ENCODE measurements at places on chromosomes 6 and 20.

DNA sequence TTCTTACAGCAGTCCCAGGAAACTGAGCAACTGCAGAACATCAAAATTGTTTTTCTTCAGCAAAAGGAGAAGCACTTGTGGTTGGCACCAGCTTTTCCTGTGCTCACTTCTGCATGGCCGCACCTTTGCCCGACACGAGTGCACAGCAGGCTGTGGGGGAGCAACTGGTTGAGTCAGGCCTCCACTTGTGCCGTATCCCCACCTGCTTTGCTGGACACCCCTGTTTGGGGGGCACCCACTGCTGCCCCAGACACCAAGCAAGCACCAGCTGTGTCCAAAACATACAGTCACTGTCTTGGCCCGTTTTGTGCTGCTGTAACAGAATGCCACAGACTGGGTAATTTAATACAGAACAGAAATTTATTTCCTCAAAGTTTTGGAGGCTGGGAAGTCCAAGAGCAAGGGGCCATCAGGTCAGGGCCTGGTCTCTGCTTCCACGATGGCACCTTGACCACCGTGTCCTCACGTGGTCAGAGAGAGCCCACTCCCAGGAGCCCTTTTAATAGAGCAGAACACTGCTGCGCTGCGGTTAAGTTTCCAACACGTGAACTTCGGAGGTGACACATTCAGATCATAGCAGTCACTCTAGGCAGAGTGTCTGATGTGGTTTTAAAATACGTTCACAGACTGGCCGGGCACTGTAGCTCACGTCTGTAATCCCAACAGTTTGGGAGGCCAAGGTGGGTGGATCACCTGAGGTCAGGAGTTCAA, 8.7 kb upstream of the GMEB2 start:
- DNase-seq, result peak; percentile 54

GRCh38 chr6:170279977-170280688, 10.7 kb downstream of the DLL1 start:
- no peak for DNase-seq

GRCh38 chr20:50554694-50555579, 44.8 kb downstream of the PTPN1 start:
- no peak for DNase-seq

GRCh38 chr6:150413781-150414281, 45.0 kb downstream of the IYD start:
- DNase-seq, result no peak

DNA sequence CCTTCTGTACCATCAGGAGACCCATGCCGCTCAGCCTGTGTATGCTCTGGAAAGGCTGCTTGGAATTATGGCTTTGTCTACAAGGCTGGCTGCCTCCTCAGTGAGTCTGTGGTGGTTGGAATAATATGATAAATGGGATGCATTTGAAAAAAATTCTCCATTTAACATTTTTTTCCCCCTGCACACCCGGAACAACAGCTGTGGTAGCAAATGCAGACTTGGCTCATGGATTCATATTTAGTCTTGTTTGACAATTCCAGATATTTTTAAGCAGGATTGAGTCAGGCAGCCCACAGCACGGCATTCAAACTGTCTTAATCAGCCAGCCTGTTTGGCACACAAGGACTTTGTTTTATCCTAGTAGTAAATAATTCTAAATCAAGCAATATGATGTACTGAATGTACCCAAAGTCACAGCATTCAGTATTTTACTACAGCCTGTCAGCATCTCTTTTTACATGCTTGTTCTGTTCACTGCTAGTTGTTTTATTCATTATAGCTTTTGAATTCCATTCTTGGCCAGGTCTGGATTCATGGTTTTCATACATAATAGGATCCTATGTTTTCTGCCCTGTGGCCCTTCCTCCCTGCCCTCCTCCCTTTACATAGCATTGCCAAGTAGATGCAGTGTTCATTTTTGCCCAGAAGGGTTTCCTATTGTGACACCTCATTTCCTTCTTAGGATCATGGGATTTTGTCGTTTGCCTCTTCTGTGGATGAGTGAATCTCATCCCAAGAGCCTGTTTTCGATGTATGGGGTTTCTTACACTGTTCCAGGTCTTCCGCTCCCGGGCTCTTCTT, 68.1 kb downstream of the LRRC1 start:
- DNase-seq, result no peak

GRCh38 chr6:45756606-45757005, 259.1 kb downstream of the CLIC5 start:
- no peak for DNase-seq

DNA sequence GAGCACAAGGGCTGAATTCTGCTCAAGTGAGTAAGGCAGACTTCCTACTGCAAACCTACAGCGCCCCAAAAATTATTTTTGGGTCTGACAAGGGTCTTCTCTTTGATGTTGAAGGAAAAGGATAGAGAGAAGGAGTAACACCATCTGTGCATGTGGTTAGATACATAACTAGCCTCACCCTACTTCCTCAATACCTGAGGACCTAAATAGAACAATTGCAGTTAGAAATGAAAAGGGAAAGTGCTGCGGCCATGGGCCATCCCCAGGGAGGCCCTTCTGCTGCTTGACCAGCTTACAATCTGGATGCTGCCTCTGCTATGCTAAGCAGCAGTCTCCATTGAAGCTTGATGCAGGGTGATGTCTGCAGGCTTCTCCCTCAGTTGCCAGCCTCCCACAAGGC, 63.2 kb upstream of the ARMH2 start:
- no peak for DNase-seq

GRCh38 chr6:170203212-170203611, 87.7 kb downstream of the DLL1 start:
- DNase-seq, result no peak

DNA sequence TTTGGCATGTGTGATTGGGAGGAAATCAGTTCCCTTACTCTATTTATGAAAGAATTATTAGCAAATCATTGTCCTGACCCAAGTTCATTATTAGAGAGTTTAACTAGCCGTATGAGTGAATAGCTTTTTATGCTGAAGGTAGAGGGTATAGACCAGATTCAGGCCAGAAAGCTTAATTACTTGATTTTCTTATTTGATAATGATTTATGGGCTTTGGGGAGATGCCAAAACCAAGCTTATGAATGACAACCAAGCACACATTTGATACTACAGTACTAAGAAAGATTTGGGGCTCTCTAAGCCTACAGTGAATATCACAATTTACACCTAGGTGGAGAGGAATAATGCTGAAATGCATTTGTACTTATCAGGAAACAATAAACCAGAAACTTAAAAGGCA, 193.2 kb downstream of the ARHGAP18 start:
- no peak for DNase-seq

DNA sequence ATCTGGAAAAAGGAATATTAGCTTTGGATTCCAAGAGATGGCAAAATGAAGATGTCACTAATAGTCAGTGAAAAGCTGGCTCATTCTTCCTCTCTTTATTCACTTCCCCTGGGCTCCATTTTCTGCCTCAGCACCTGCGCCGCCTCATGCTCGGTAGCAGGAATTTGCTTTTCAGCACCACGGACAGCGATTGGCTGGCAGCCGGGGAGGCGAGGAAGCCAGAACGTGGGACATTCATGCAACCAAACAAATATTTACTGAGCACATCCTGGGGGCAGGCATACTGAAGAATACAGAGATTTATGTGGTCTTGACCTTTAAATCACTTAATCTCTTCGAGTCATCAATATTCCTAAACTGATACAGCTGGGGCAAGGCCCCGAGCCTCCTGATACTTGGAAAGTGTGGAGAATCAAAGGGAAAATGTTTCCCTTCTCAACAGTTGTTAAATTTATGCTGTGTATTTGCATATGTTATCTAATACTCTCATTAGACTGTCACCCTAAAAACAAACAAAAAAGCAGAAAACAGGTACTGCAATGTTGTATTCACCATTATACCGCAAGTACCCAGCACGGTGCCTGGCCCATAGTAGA, 12.1 kb upstream of the PDYN start:
- DNase-seq, result no peak

GRCh38 chr6:25181923-25182322, 97.3 kb upstream of the CARMIL1 start:
- no peak for DNase-seq

- DNase-seq, result no peak
Measured at GRCh38 chr6:31559958-31560696, 12.0 kb upstream of the LTA start.

DNA sequence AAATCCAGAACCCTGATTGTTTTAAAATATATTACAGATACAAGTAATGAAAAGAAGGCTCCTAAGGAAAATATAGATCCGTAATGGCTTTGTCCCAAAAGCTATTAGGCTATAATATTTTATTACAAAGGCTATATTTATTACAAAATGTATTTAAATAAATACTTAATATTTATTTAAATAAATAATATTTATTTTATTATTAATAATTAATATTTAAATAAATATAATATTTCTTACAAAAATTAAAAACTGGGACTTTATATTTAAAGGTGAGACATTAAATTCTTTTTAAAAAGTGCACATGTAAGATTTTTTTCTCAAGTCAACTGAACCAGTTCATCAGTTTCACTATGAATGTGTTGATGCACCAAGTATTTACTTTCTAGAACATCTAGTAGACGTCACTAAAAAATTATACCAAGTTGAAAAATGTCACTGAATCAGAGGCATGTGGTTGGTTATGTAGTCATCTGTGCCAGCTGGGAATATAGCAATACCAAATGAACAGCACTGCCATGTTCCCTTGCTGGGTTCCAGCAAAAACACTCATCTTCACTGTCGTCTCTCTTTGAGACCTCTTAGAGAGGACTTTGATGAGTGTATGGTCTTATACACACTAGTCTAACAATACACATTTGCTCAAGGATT, 278.9 kb downstream of the ESR1 start:
- DNase-seq, result no peak

DNA sequence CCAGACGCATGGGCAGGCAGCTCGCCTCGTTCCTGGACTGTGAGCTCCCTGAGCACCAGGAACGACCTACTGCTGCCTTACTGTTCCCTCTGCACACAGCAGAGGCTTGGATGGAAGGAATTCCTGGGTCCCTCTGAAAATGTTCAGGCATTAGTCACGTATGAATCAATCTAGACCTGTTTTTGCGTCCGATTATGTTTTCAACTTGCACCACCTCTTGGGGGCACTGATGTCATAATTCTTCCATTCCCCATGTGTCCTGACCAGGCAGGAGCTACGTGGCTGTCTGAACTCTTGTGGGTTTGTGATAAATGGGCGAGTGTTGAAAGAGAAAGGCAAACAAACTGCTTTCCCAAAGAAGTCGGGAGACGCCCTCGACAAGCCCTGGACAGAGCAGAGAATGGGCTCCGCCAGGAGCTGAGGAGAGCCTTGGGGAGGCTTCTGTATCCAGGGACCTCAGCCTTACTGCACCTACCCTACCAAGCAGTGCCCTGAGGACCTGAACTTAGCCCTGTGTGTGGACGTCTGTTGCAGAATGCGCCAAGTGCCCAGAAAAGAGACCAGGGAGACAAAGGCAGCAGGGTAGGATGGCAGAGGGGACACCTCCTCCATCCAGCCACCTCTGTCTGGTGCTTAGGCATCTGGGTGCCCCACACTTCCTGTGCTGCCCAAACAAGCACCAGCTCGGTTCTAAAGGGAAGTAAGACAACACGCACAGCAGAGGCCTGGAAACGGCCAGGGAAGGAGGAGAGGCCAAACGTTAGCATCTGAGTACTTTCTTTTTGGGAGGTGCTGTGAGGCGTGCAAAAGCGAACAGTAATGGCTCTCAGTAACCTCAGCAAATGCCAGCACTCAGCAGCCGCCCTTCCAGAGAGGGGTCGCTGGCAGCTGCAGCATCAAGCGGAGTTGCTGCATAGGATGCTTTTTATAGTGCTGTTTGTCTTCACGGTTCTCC, 124.2 kb downstream of the LY86 start:
- DNase-seq, result no peak

DNA sequence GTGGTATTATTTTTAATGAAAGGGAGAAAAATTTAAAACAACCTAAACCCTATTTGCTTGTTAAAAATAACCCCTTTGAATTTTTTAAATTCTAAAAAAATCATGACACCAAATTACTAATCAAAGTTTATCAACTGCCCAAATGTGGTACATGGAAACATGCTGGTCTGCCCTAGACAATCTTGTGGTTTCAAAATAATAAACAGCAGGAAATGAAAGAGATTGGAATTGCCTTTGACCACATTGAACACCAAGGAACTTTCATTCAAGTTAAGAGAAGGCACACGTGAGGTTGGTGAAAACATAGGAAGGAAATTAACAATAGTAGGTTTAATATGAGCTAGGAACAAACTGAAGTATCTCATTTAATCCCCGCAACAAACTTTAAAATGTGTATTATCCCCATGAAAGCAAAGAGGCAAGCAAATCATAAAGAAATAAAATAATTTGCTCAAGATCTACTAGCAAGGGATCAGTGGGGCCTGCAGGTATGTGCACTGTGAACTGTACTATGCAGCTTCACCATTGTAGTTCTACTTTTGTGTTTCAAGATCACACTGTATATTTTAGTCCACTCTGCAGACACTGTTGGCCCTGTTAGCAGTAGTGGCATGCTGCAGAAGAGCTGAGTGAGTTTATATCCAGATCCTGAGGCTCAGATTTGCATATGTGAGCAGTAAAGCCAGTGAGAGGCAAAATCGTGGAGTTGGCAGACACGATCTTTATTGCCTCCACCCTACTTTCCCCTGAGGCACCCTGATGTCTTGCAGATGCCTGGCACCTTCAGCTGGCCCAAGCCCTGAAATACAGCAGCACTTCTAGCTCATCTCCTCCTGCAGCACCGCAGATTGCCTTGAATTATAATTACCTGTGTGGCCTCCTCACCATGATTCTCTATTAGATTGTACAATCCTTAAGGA, 157.8 kb upstream of the TENT5A start:
- DNase-seq, result no peak

DNA sequence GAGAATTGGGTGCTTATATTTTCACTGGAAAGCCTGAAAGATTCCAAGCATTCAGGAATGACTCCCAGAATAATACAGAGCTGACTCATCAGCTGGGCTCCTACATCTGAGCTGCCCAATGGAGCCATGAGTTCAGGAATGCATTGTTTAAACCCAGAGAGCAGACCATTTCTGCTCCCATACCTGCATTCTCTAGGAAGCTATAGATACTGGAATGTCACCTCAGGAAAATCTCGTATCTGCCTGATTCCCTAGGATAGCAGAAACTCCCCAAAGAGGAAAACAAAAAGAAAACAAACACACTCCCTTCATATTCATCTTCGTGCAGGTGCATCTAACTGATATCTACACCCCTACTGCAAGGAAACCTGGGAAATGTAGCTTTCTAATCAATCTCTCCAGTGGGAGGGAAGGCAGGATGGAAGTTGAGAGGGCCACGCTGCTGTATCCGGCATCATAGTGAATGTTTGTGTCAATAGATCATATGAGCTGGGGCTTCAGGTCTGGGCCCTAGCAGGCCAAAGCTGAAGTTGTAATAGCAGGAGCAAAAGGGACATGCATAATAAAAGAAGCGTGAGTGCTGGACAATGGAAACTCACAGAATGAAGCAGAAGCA, 8.2 kb upstream of the SLC2A12 start:
- DNase-seq, result no peak

- no peak for DNase-seq
Measured at GRCh38 chr6:43867246-43867645, 97.2 kb downstream of the VEGFA start.

DNA sequence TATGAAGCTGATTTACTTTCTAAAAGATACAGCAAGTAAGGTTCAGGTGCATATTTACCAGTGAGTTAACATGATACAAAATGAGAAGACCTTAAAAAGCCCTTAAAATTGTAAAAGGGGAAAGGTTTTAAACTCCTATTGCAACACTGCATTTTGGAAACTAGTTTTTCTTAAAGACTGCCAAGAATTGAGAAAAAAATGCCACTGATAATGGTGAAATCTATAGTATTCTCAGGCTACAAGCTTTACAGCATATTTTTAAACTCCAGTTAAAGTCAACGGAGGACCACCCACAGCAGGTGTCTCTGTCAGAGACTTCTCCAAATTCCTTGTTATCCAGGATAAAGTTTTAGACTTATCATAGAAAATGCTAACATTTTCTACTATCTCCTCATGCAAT, 53.6 kb downstream of the ELOVL5 start:
- no peak for DNase-seq

- DNase-seq, result no peak
Measured at GRCh38 chr6:135871296-135871695, 19.8 kb downstream of the PDE7B start.

Data from stimulated activated CD8-positive, alpha-beta memory T cell treated with anti-CD3 and anti-CD28 coated beads, Interleukin-2, amount 100 ng/mL, for 1 hour (primary cell).